ENCODE measurements at places on chromosomes 5 and 9. TPM values are rescaled to one million over a fixed set of nuclear protein-coding genes. Genes with fewer than 3 reads are reported as not detected.

DNA sequence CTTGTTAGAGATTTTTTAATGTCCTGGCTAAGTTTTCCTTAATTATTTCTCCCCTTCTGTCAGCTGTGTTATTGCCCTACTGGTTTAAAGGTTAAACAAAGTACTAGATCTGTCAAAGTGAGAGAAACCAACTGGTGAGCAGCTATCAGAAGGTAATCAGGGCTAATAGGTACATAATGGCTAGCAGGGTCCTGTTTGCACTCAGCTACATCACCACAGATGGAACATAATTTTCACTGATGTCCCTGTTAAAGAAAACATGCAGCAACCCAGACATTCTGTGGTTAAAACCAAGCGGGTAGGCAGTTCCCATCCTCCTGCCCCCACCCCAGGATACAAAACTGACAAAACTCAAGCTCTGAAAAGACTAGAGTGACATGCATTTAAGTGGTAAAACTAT, 473.9 kb downstream of the NR2F1-AS1 start:
- DNase-seq, result no peak

GRCh38 chr5:2320611-2321010, 430.9 kb downstream of the IRX2 start:
- no peak for DNase-seq

- no peak for DNase-seq
Measured at GRCh38 chr5:14482085-14482484, 99.5 kb upstream of the OTULINL start.

FAT2 gene
- under 0.01 TPM for total RNA-seq

- DNase-seq, result no peak
Measured at GRCh38 chr9:134707031-134707680, 65.6 kb downstream of the COL5A1 start.

GRCh38 chr5:78591972-78592700, 56.4 kb downstream of the LHFPL2 start:
- no peak for DNase-seq

NFIL3 gene
- 4.6 TPM for total RNA-seq

DNA sequence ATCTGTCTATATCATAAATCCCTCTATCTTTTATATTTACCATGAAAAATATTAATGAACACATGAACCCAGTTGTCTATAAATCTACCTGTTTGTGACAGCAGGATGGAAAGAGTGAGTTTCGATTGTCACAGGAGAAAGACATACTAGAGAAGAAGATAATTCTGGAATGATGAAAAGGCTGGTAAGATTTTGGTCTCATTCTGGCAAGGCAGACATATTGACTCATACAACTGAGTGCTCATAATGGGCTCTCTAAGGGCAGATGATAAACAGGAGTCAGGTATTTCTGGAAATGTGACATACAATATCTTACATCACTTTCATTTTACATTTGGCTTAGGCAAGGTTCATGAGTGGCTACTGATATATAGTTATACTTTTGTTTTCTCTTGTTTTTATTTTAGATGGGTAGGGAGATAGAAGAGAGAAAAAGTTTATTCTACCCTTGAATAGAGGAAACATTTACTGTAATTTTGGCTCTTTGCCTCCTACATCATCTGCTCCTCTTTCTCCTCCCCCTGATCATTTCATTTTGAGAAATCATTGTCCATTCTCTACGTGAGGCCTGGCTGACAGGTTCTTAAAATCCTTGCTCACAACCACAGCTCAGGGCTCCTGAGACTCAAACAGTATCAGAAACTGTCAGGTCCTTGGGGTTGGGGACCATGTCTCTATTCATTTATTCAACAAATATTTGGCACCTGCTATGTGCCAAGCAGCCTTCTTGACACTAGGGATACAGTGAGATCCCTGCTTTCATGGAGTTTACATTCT, 14.4 kb downstream of the ELOVL7 start:
- DNase-seq, result no peak

Measured in pulmonary artery endothelial cell (primary cell).